ENCODE measurements at places on chromosomes 3 and 15. TPM values are rescaled to one million over a fixed set of nuclear protein-coding genes. Genes with fewer than 3 reads are reported as not detected.

GRCh38 chr3:188316021-188316722, 162.2 kb downstream of the LPP start:
- peaks cover 3% of the 10 kb centered on the region for H3K27me3 ChIP-seq
- no peak overlapping the region for H3K4me3 ChIP-seq
- H3K4me1 ChIP-seq: peaks cover 29% of the 10 kb centered on the region
- peaks cover 10% of the 10 kb centered on the region for H3K36me3 ChIP-seq

- no peak overlapping the region for H3K4me3 ChIP-seq
- H3K27ac ChIP-seq: no peak overlapping the region
- peaks cover 2% of the 10 kb centered on the region for H3K27me3 ChIP-seq
- peaks cover 5% of the 10 kb centered on the region for H3K4me1 ChIP-seq
- H3K36me3 ChIP-seq: no peaks in the 10 kb centered on the region
- no peak for DNase-seq
These were observed 56.8 kb upstream of the SPATA12 start for GRCh38 chr3:57003676-57004075.

DNA sequence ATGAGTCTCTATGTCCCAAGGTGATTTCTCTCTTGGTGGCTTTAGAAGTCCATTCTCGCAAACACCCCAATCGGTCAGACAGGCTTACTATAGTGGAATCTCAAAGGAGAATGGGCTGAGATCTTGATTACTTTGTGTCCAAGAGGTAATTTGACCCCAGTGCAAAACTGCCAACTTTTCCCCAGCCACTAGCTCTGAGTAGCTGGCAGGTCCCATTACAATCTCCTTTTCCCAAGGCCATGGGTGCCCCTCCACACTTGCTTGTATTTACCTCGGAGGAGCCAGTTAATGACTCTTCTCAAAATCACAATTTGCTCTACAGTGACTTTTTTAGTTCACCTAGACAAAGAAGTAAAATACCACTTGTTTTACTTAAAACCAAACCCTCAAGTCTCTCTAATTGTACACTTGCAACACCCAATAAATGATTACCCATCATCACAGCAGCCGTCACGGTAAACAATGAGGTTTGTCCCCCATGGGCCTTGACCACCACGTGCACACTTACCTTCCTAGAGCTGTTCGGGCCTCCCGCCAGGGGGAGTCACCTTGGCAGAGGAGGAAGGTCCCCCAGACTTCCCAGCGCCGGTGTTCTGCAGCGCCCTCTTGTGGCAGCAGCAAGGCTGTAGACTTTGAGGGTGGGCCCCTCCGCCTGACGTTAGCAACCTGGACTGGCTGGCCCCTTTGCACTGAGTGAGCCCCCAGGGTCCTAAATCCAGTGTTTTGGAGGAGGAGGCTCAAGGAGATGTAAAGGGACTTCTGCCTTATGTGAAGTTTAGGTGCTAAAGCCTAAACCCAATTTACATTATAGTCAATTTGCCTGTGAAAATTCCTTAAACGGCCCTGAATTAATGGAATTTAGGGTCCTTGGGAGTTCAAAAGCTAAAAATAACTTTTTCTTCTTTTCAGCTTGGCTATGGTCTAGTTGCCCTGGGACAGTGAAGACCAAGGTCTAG, 18.7 kb upstream of the HDAC11 start:
- H3K4me1 ChIP-seq: peaks cover 3% of the 10 kb centered on the region
- H3K27me3 ChIP-seq: no peaks in the 10 kb centered on the region
- H3K36me3 ChIP-seq: no peaks in the 10 kb centered on the region
- no peak overlapping the region for H3K4me3 ChIP-seq
- peak; percentile 91 for DNase-seq

DNA sequence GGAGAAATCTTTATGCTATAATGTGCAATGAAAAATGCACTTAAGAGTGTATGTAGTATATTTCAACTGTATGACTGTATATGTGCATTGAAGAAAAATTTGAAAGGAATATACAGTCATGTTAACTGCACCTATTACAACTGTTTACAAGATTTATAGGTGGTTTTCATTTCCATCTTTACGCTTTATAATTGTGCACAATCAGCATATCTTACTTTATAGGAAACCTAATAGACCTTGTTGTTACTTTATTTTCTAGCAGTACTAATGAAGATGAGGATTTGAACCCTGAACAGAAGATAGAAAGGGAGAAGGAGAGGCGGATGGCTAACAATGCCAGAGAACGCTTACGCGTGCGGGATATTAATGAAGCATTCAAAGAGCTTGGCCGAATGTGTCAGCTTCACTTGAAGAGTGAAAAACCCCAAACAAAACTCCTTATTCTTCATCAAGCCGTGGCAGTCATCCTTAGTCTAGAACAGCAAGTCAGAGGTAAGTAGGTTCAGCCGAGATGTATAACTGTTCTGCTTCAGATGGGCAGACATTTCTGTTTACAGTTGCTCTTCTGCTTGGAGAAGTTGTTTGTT, 103.4 kb upstream of the CGNL1 start:
- no peak overlapping the region for H3K27ac ChIP-seq
- no peak overlapping the region for H3K4me3 ChIP-seq
- H3K4me1 ChIP-seq: no peaks in the 10 kb centered on the region
- H3K36me3 ChIP-seq: peaks cover 31% of the 10 kb centered on the region
- DNase-seq: no peak
- H3K27me3 ChIP-seq: no peaks in the 10 kb centered on the region

DNA sequence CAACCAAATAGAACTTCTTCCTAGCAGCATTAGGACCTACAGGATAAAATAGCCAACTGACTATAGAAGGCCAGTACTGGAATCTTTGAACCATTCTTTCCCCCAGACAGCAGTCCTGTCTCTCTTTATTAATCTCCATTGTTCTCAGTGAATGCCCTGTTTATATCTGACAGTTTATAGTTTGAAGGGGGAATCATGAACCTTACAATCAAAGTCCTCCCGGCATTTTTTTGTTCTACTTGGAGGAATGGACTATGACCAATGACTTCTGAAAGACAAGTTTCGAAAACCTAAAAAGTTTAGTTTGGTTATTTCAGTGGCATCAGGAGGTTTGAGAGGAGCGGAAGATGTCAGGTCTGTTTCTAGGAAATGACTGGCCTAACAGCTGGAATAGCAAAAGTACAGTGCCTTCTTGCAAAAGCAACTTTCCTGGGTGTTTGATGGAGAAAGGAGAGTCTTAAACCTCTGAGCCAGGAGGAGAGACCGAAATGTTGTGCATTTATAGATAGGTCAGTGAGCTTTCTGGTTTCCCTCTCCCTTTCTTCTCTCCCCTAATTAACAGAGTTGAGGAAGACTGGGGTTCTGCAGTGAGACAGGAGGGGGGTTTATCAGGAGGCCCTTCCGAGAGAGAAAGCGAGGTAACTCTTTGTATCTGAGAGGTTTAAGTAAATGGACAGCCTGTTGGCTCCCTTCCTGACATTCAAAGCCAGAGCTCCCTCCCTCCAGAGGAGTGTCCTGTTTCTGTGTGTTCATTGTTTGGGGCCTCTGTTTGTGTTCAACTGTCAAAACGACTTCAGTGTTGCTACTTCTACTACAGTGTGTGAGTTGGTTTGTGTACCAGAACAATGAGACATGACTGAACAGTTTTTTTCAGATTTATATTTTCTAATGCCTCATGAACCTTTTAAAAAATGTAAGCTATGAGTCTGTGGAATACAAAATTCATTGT, 383.0 kb upstream of the RARB start:
- H3K4me3 ChIP-seq: no peak overlapping the region
- H3K4me1 ChIP-seq: no peaks in the 10 kb centered on the region
- H3K27me3 ChIP-seq: no peaks in the 10 kb centered on the region
- no peak overlapping the region for H3K27ac ChIP-seq
- H3K36me3 ChIP-seq: no peaks in the 10 kb centered on the region
- DNase-seq: no peak

- peaks cover 10% of the 10 kb centered on the region for H3K27me3 ChIP-seq
- H3K4me3 ChIP-seq: no peak overlapping the region
- no peak overlapping the region for H3K27ac ChIP-seq
- H3K36me3 ChIP-seq: no peaks in the 10 kb centered on the region
- no peak for DNase-seq
- no peaks in the 10 kb centered on the region for H3K4me1 ChIP-seq
These were observed 98.9 kb upstream of the PIAS1 start for GRCh38 chr15:67955252-67955651.

- peaks cover 2% of the 10 kb centered on the region for H3K27me3 ChIP-seq
- H3K4me3 ChIP-seq: no peak overlapping the region
- DNase-seq: no peak
- no peaks in the 10 kb centered on the region for H3K36me3 ChIP-seq
These were observed 290.1 kb upstream of the CHRNA7 start for GRCh38 chr15:31740203-31740602.

- H3K4me3 ChIP-seq: no peak overlapping the region
- no peak for DNase-seq
- H3K27me3 ChIP-seq: no peaks in the 10 kb centered on the region
These were observed 494.3 kb upstream of the ADAMTS9 start for GRCh38 chr3:65182085-65182484.

DNA sequence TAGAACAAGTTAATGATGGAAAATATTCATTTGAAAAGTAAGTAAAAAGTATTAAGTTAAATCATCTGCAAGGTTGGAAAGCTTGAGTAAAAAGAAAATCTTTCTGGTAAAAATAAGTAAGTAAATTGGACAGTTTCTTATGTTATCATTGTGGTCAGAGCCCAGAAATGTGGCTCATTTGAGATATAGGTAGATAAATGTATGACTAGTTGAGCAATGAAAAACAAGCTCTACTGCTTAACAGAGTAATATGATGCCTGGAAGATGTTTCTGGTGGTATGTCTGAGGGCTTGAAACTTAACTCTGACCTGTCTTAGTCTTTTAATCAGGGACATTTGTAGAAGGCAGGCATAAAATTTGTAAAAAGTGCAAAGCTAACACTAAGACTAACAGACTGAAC, 444.0 kb downstream of the MFSD1 start:
- no peak overlapping the region for H3K27ac ChIP-seq
- H3K27me3 ChIP-seq: peaks cover 4% of the 10 kb centered on the region
- no peaks in the 10 kb centered on the region for H3K4me1 ChIP-seq
- H3K36me3 ChIP-seq: no peaks in the 10 kb centered on the region
- H3K4me3 ChIP-seq: no peak overlapping the region

The PLSCR4 gene
- not detected for total RNA-seq

The EXD1 gene
- total RNA-seq: not detected

The GOLGA8T gene
- not detected for total RNA-seq

The HRH1 gene
- 1.4 TPM for total RNA-seq

The SRGAP3 gene
- 1.2 TPM for total RNA-seq

The PLA1A gene
- not detected for total RNA-seq

Data from activated CD4-positive, alpha-beta T cell treated with anti-CD3 and anti-CD28 coated beads for 36 hours (primary cell).